Endodermal cell (in vitro differentiated cells): ENCODE measurements at places on chromosomes 2 and 18.
A peak's percentile ranks its signal among the peaks of the same experiment; 100 is the strongest.

DNA sequence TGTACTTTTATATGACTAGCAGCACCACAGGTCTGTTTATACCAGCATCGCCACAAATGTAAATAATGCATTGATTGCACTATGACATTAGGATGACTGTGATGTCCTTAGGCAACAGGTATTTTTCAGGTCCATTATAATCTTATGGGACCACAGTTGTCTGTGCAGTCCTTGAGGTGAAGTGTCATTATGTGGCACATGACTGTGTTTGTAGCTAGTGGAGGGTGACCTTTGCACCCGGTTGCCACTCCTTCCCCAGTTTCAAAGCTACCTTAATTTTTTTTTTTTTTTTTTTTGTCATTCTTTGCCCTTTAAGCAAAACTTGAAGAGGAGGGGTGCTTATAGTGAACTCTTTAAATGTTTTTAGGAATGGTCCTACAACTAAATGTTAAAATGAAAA, 386.4 kb downstream of the THSD7B start:
- DNase-seq: no peak

- DNase-seq: no peak
These were observed 167.4 kb downstream of the GULP1 start for GRCh38 chr2:188459061-188459460.

- DNase-seq: no peak
These were observed 294.6 kb downstream of the LRATD1 start for GRCh38 chr2:14927021-14927564.

GRCh38 chr2:120988700-120989511, 253.2 kb downstream of the GLI2 start:
- peak; percentile 38 for DNase-seq

- DNase-seq: no peak
These were observed 14.7 kb downstream of the CAPN13 start for GRCh38 chr2:30792521-30792920.

DNA sequence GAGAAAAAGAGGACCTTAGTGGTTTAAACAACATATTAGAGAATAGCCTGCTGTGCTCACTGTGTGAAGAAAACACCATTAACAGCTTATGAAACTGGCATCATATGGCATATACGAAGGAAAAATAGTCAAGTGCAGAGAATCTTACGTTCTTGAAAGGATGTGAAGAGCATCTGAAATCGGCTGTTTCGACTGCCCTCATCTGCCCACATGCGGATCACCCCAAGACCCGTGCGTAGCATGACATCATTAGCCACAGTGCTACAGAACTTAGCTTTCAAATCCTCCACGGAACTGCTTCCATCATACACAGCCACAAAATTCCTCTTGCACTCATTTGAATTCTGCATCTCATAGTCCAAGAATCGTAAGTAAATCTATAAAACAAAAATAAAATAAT, 84.3 kb downstream of the NETO1 start:
- no peak for DNase-seq

- DNase-seq: no peak
These were observed 44.1 kb upstream of the TMEM178A start for GRCh38 chr2:39621596-39621995.

DNA sequence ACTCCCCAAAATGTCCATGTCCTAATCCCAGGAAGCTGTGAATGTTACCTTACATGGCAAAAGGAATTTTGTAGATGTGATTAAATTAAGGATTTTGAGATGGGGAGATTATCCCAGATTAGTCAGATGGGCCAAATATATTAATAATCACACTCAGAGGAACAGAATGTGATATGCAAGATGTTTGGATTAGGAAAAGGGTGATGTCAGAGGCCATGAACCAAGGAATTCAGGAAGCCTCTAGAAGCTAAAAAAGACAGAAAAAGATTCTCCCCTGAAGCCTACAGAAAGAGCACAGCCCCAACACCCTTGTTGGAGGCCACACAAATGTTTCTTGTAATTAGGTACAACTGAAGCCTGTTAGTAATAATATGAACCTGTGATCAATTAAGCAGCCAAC, 13.1 kb downstream of the TMEM131 start:
- no peak for DNase-seq

GRCh38 chr2:220555961-220556630, 928.7 kb downstream of the SLC4A3 start:
- DNase-seq: no peak

- peak; percentile 89 for DNase-seq
These were observed 81.8 kb upstream of the GAREM1 start for GRCh38 chr18:32552421-32553030.

GRCh38 chr2:71934595-71935261, 212.9 kb downstream of the CYP26B1 start:
- DNase-seq: peak; percentile 27

GRCh38 chr2:114488841-114489530, 46.5 kb downstream of the DPP10 start:
- DNase-seq: no peak

DNA sequence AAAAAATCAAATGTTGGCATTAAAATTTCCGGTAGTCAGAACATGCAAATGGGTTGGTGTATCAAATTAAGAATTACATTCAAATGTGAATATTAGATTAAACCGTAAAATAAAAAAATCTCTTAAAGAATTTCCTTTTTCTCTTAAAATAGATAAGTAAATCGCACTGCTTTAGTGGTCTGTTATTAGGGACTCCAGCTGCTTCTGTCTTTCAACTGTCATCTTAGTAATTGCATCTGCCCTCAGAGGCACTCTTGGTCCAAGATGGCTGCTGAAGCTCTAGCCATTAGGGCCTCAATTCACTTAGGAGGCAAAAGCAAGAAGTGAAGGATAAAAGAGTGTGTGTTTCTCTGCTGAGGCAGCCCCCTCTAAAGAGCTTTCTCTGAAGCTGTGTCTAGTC, 132.4 kb downstream of the MGAT5 start:
- no peak for DNase-seq

DNA sequence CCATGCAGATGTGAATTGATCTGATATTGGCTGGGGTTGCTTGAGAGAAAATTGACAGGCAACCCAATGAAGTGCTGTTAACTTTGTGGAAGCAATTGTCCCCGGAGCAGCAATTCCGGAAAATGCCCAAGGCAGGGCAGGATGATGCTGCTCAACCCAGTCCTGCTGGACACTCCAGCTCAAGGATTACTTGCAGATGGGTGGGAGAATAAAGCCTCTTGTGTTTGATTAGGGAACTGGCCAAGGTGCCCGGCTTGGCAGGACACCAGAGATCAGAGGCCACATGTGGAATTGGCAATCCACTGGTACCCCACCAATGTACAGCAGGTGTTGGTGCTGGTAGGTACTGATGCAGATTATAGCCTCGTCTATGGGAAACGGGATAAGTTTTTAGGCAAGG, 12.3 kb upstream of the C2orf42 start:
- DNase-seq: no peak

DNA sequence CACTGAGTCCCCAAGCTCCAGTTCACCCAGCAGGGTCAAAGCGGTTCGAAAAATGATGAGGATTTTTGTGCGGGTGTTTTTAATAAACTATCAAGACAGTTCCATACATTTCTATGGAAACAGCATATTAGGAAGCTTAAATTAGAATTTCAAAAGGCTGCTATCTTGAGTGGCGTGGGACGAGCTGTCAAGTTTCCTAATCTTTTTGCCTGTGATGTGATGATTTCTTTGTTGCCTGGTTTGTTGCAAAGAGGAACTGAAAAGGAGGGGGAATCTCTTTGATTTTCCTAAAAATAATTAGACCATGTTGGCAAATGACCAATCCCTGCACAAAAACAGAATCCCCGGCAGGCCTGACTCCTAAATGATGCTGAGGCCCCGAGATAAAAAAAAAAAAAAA, 66.1 kb upstream of the ATG16L1 start:
- no peak for DNase-seq

DNA sequence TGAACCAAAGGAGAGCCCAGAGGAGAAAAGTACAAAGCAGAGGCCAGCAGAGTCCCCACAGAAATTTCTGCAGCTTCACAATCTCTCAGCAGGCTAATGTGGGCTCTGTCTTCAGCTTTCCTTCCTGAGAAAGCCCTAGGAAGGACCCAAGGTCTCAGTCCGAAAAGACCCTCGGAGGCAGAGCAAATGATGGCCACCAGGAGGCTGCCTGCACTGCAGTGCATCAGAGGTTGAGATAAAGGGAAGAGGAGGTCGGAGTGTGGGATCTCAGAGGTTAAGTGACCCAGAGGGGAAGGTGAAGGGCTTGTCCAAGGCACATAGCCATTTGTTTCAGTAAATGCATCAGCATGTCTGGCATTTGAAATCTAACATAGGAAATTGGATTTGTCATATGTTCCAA, 299.1 kb upstream of the SLC14A2 start:
- DNase-seq: peak; percentile 85

DNA sequence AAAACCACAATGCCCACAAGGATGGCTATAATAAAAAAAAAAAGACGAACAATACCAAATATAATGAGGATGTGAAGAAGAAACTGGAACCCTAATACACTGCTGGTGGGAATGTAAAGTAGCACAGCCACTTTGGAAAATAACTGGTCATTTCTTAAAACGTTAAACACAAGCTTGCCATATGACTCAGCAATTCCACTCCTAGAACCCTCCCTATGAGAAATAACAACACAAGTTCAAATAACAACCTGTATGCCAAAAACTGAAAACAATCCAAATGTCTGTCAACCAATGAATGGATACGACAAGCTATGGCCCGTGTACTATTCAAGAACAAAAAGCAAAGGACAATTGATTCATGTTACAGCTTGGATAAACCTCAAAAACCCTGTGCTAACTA, 7.0 kb upstream of the ALPK2 start:
- no peak for DNase-seq

GRCh38 chr2:74515981-74516633, 1.9 kb downstream of the TLX2 start:
- peak; percentile 95 for DNase-seq

GRCh38 chr2:179447839-179448447, 183.3 kb upstream of the SESTD1 start:
- DNase-seq: no peak

GRCh38 chr18:61420218-61420885, 87.1 kb downstream of the CDH20 start:
- DNase-seq: no peak

GRCh38 chr18:39345321-39345720, 1779.7 kb upstream of the CELF4 start:
- DNase-seq: no peak

DNA sequence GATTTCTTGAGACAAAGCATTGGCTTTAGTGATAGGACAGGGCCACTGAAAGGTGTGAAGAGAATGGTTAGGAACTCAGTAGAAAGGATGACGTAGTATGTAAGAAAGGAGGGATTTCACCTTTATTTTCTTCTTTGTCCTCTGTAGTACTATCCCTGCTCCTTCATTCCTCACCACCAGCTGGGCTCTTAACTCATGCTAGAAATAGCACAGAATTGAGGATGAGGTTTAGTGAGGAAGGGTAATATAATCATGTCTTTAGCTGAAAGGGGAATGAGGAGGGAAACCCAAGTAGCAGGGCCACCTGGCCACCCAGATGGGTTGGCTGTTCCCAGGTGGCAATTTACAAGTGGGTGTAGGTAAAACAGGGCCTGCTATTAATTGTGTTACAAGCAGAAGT, 15.2 kb downstream of the ACVR2A start:
- DNase-seq: no peak

- no peak for DNase-seq
These were observed 63.8 kb upstream of the ZC3H15 start for GRCh38 chr2:186422226-186422625.

DNA sequence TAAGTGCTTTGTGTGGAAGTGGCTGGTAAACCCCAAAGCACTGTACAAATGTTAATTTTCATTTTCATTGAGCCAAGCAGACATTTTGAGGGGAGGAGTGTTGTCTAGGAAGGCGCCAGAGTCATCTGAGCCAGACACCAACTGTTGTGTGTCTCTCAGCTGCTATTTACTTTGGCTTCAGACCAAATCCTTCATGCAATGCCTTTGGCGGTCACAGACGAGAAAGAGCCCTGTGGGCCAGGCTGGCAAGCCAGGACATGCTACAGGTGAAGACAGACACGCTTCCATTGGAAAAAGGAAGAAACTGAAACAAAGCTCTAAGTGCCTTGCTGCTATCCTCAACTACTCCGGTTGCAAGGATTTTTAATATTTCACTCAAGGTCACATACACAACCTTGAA, 115.4 kb upstream of the CDC42EP3 start:
- no peak for DNase-seq

- peak; percentile 84 for DNase-seq
These were observed 106.8 kb upstream of the SPATS2L start for GRCh38 chr2:200199576-200200263.

GRCh38 chr2:72544554-72544953, 281.3 kb downstream of the EXOC6B start:
- no peak for DNase-seq

GRCh38 chr2:101704816-101705578, 7.5 kb downstream of the MAP4K4 start:
- no peak for DNase-seq

- DNase-seq: no peak
These were observed 83.0 kb downstream of the VIT start for GRCh38 chr2:36779462-36779861.

- DNase-seq: no peak
These were observed 95.9 kb upstream of the DLGAP1 start for GRCh38 chr18:4551001-4551360.

DNA sequence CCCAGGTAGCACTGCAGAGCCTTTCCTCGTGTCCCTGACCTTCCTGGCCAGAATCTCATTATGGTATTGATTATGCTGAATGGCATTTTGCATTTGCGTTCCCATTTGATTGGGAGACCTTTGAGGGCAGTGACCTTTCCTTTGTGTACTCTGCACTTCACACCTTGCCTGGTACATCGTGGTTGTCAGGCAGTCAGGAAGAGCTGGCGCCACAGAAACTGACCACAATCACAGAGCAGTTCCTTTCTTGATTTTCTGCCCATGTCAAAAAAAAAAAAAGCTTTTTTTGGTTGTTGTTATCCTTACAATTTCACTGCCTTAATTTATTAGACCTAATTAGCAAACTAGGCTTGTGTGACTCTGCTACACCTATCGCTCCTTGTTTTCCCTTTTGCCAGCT, 8.9 kb upstream of the KLHL29 start:
- DNase-seq: no peak

DNA sequence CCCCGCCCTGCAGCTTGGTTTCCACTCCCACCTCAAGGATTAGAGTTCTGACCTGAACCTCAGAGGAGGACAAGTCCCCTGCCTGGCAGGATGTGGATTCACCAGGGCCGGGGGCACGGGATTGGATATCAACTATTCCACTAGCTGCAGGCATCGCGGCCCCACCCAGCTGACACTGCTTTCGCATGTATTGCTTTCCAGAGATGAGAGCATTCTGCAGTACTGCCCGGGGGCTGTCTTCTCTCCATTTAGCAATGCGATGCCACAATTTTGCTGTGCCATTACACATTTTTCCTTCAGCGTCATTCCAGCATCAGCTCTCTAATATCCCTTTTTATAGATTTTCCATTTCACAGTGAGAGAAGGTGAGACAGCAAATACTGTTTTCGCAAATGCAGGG, 42.0 kb downstream of the CTIF start:
- DNase-seq: peak; percentile 89

- DNase-seq: no peak
These were observed 529.2 kb upstream of the ID2 start for GRCh38 chr2:8152392-8153257.

- no peak for DNase-seq
These were observed 194.0 kb downstream of the LRATD1 start for GRCh38 chr2:14826518-14826917.
